ENCODE measurements at places on chromosomes 7 and 10.

DNA sequence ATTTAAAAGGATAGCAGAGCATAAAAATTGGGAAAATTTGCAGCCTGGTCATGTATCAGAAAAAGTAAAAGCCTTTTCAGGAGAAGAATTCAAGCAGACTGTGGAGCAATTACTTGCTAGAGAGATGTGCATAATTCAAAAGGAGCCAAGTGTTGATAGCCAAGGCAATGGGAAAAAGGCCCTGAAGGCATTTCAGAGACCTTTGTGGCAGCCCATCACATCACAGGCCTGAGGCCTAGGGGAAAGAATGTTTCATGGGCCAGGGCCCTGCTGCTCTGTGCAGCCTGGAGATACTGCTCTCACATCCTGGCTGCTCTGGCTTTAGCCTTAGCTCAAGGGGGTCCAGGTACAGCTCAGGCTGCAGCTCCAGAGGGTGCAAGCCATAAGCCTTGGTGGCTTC, 152.9 kb downstream of the MAGI2 start:
- DNase-seq = no peak

DNA sequence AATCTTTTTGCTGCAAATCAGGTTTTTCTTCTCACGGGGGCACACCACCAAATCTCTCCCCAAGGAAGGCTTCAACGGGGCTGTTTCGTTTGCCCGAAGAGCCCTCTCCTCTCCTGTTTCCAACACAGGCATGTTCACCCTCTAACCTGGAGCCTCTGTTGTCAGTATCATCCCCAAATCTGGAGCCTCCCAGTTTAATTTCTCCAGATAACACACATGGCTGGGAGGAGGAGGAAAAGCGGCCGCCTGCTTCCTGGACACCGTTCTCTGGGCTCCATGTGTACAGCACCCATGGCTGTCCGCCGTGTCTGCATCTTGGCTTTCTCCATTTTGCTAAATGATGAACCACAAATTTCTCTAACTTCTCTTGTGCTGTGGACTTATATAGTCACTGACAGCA, 214.5 kb downstream of the DIP2C start:
- no peak for DNase-seq

- no peak for DNase-seq
Measured at GRCh38 chr7:47241112-47242065, 340.5 kb downstream of the TNS3 start.

- DNase-seq = no peak
Measured at GRCh38 chr7:16071246-16071857, 350.0 kb downstream of the CRPPA start.

DNA sequence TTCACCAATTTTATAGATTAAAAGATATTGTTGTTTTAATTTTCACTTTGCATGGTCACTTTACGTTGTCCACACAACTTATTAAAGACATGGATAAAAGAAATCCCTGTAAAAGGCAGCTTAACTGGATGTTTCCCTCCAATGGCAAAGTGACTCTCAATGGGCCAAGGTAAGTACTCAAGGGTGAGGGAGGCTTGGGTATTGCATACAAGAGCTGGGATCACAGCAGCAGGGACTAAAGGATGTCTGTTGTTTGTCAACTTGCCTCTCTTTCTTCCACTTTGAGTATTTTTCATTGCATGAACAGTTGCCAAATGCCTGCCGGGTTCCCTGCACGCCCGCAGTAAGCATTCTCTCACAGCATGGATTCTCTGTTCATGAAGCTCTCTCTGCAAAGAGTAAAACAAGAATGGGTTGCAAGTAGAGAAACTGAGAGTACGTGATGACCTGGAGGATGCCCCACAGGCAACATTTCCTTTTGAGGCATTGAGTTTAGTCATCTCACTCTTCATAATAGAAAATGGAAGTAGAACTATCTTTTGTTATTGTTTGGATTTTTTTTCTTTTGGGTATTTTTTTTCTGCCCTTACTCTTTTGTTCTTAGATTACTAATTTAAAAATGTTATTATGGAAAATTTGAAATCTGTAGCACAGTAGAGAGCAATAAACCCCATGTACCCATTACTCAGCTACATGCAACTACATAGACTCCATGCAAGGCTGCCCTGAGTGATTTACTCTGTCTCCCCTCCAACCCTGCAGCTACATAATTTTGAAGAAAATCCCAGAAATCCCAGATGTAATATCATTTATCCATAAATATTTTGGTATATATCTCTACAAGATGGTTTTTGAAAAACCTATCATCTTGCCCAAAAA, 26.3 kb downstream of the GPR141 start:
- no peak for DNase-seq

DNA sequence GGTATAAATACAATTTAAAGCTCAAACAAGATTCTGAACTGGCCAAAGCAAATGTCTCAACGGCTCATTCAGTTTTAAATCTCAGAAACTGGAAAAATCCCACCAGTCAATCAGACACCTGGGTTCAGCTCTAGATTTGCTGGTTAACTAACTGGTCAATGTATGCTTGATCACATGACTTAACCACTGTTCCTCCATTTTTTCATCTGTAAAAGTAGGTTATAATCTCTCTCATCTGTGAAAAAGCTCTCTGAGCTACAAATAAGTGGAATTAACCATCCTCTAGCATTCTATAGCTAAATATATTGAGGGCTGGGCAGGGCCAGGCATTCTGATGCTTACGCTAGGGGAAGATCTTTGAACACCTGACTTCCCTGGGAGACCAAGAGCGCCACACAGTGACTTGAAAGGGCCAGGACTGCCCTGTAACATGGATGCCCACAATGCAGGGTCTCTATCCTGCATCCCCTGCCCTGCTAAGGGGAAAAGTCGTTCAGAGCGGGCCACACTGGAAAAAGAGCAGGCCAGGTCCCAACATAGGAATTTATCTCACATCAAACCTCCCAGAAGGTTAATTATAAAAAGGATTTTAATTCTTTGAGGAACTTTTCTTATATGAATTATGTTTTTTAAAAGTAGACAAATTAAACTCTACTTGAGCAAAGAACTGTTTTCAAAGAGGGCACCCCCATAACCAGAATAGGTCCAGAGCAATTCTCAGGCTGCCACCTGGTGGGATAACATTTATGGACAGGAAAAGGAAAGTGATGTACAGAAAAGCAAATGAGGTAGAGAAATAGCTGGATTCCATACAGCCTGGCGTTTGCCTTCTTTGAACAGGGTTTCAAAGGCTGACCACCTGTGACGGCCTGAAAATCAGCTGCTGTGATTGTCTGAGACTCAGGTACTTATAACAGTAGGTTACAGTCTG, 1.8 kb downstream of the RP9 start:
- no peak for DNase-seq

DNA sequence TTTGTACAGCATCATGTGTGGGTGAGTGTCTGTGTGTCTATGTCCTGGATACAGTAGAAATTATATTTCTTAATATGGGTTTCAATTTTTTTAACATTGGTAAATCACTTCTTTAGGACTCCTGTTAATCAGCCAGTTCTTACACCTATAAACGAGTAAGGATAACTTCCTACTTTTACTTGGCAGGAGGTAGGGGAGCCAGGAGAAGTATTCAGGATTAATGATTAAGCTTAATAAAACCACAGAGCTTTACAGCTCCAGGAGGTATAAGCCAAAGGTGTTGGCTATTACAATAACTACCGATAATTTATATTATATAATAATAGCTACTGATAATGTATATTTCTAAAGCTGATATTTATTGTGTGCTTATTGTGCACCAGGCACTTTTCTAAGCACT, 1.7 kb upstream of the FAM3C start:
- no peak for DNase-seq

DNA sequence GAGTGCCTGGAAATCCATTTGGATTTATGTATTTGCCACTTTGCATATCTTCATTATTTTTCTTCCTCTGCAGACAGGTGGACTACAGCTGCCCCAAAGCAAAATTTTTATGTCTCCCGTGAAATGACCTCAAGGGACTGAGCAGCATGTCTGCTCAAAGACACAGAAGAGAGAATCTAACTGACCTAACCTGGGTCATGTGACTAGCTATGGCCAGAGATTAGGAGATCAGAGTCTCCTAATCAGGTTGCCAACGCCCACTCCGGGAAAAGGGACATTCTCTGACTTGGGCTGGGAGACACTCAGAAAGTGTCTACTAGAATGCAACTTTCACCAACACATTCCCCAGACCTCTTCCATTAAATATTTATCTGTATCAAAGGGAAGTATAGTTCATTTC, 2.5 kb upstream of the BAMBI start:
- DNase-seq = no peak

GRCh38 chr10:113890769-113891168, 36.3 kb downstream of the NHLRC2 start:
- no peak for DNase-seq

- DNase-seq = no peak
Measured at GRCh38 chr10:49164559-49165188, 23.5 kb downstream of the TMEM273 start.
